ENCODE measurements at places on chromosomes 11 and 22.

GRCh38 chr11:95163106-95163505 lies 67.9 kb downstream of the SESN3 start:
- DNase-seq = no peak

GRCh38 chr11:102928247-102928646 lies 27.3 kb downstream of the MMP13 start:
- DNase-seq = no peak

DNA sequence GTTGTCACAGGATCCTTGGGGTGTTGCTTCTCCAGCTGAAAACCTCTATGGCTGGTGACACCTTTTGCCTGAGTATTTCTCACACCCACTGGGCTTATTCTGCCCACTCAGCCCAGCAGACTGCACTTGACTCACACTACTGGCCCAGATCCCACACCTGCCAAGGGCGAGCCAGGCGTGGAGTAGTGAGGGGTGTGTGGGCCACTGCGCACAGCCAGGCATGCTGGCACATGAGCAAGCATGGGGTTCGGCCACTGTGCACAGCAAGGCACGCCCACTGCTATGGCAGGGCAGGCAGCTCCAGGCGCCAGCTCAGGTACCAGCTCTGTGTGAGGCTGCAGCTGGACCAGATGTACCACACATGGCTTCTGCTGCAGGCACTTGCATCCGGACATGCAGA lies 116.5 kb upstream of the MTNR1B start:
- DNase-seq = no peak

DNA sequence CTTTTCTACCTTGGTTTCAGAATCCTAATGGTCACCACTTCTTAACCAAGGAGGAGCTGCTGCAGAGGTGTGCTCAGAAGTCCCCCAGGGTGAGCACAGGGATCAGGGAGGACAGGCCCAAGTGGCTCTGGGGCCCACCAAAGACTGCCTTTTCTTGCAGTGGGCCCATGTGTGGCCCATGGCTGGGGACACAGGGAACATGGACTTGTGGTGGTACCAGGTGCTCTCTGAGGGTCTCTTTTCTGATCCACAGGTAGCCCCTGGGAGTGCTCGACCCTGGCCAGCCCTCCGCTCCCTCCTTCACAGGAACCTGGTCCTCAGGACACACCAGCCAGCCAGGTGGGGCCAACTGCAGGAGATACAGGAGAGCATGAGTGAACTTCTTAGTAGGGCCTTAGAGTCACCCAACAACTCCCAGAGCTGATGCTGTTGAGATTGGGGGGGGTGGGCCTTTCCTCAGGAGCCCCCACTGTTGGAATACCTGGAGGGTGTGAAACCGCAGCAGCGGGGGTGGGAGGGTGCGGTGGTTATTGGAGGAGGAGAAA lies 2.0 kb downstream of the MUS81 start:
- no peak for DNase-seq

DNA sequence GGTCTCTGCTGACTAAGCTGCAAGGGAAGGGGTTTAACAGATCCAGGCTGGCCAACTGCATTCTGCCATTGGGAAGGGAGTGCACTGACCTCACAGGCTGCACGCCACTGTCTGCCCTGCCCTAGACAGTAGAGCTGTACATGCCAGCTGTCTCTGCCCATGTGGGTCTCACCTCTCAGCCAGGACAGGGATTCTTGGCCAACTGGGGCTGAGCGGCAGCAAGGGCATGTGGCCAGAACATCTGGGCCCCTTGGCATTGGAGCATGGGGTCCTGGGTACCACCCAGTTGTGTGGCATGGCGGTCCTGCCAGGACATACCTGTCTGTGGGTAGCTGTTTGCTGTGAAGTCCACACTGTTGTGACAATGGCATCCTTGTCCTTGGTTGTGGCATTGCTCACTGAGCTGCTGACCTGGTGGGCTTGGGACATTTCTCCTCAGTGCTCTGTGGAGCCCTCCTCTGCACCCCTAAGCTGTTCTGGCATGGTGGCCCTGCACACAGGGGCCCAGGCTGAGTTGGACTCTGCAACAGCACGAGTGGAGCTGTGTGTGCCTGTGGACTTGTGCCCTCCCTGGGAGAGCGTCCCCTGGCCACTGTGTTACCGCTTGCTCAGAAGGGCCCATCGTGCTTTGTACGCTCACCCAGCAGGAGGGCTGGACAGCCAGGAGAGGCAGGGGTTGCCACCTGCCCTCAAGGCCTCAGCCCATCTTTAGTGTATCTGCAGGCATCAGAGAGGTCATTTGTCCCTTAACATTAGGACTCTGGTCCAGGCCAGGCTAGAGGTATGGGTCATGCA lies 46.7 kb downstream of the MED15 start:
- DNase-seq = no peak

- peak; percentile 29 for DNase-seq
Observed at GRCh38 chr11:63837027-63837688, 1.8 kb upstream of the MARK2 start.
